ENCODE measurements at places on chromosomes 3 and 15.

DNA sequence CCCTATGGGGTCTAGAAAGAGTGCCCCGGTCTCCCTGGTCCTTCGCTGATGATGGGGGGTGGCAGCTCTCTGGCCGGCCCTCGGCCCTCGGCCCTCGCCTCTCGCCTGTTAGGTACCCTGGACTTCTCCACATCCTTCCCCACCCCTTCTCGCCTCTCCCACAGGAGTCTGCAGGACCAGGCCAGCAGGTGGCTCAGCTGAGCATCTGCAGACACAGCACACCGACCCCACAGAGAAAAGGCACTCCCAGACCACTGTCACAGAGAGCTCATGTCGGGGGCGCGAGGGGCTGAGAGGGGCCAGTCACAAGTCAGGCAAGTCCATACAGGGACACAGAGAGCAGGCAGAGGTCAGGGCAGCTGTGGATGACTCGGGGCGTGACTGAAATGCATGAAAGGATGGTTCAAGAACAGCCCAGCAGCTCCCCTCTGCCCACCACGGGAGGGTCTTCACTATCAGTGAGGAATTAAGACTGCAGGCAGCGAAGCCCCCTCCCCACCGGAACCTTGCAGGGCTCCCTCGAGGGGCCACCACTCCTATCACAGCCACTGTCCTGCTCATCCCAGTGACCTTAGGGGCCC, 181.7 kb upstream of the NSMCE3 start:
- DNase-seq: no peak

DNA sequence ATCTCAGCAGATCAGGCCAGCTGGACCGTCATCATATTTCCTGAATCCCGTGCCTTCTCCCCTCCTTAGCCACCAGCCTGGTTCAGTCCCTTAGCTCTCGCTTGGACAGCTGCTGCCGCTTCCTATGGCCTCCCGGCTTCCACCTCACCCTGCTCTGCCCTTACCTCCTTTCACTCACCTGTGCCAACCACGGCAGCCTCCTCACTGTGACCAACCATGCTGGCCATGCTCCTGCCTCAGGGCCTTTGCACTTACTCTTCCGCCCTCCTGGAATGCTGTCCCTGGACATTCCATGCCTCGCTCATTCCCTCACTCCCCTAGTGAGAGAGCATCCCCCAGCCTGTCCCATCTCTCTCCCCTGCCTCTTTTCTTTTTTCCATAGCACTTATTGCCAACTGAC, 19.2 kb downstream of the GRIP2 start:
- DNase-seq: no peak

GRCh38 chr15:39283531-39283930, 297.3 kb upstream of the THBS1 start:
- no peak for DNase-seq

- no peak for DNase-seq
These were observed 66.3 kb upstream of the SLC25A26 start for GRCh38 chr3:66154444-66154861.

GRCh38 chr15:41982133-41982930, 10.0 kb upstream of the EHD4 start:
- no peak for DNase-seq

DNA sequence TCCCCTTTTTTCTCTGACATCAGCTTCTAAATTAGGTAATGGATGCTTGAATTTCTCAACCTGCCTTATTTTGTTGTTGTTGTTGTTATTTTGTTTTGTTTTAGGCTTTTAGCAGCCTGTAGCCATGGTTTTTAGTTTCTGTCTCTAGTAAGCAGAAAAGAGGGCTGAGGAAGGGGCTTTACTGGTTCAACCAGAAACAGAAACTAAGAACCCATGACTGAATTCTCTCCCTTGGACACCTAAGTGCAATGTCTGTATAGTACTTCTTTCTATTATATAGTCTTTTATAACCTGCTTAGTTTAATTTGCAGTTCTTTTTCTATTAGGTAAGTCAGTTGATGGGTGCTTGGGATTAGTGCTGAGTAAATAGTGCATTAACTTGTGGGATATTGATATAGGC, 129.0 kb downstream of the BBX start:
- no peak for DNase-seq

DNA sequence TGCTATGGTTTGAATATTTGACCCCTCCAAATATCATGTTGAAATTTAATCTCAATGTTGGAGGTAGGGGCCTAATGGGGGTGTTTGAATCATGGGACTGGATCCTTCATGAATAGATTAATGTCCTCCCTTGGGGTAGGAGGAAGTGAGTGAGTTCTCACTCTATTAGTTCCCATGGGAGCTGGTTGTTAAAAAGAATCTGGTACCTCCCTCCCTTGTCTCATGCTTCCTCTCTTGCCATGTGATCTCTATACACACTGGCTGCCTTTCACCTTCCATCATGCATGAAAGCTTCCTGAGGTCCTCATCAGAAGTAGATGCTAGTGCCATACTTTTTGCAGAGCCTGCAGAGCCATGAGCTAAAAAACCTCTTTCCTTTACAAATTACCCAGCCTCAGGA, 177.7 kb upstream of the MCTP2 start:
- no peak for DNase-seq

DNA sequence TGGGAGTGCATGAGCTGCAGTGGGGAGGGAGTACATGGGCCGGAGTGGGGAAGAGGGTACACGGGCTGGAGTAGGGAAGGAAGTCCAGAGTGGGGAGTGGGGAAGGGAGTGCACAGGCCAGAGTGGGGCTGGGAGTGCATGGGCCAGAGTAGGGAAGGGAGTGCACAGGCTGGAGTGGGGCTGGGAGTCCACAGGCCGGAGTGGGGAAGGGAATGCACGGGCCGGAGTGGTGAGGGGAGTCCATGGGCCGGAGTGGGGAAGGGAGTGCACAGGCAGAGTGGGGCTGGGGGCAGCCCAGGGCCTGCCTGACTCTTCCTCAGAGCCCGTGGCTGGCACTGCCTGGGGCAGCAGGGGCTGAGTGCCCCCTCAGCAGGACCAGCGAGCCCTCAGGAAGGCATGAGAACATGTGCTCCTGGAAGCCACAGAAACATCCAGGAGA, 40.7 kb downstream of the KLF15 start:
- DNase-seq: no peak
